Activated CD4-positive, alpha-beta memory T cell treated with anti-CD3 and anti-CD28 coated beads, Interleukin-2, amount 10 ng/mL, durations not matched to agents 7 days and 5 days (primary cell): ENCODE measurements at places on chromosomes 12 and 14. TPM values are rescaled to one million over a fixed set of nuclear protein-coding genes. Genes with fewer than 3 reads are reported as not detected.

- no peak for DNase-seq
Observed at GRCh38 chr12:94717656-94718055, 67.3 kb upstream of the TMCC3 start.

DNA sequence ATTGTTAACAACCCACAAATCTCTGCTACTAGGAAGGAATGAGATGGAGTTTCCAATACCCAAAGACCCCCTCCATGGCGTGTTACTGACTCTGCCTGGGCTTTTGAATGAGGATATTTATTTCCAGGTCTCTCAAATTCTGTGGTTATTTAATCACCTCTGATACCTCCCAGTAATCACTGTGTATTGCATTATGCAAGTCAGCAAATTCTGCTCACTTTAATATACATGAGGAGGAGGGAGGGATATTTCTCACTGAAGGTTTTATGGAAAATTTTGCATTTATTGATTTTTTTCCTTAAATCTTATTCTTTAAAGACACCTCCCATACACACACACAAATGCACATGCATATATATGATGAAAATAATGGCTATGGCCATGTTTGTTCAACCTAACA, 962.9 kb downstream of the VRK1 start:
- DNase-seq = no peak

DNA sequence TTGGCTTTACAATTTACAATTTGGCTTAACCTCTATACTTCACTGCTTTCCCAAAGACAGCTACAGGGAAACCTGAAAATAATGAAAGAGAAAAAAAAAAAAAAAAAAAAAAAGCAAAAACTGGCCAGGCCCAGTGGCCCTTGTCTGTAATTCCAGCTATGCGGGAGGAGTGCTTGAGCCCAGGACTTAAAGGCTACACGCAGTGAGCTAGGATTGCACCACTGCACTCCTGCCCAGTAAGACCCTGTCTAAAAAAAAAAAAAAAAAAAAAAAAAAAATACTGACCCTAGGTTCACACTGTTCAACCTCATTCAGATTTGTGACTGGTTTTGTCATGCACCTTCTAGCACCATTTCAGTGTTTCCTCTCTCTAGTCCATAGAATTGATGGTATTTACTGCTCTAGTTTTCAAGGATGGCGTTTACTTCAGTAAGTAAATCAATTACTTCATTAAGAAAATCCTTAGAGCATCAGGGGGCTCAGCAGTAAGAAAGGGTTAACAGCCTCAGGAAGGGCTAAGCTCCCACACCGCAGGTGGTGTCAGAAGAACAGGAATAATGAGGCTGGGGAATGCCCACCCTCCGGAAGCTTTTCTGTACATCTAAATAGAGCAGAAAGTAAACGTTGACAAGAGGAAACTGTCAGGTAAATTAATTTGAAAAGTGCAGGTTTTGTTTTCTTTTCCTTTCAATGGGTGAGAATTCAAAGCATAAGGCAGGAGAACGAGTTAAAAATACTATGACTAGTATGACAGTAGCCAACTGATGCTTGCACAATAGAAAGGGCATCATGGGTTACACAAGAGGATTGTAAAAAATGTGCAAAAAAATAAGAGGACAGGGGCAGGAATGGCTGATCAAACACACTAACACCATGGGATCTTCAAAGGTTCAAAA, 115.0 kb upstream of the MDM1 start:
- DNase-seq = no peak

Gene DNAH10
- 0.13 TPM for total RNA-seq

GRCh38 chr14:56107615-56108014, 10.6 kb upstream of the PELI2 start:
- no peak for DNase-seq

Gene RARG
- total RNA-seq = 46.1 TPM

Gene PPP1R1A
- total RNA-seq = not detected

- DNase-seq = no peak
Observed at GRCh38 chr12:1776170-1776921, 44.0 kb upstream of the LRTM2 start.

DNA sequence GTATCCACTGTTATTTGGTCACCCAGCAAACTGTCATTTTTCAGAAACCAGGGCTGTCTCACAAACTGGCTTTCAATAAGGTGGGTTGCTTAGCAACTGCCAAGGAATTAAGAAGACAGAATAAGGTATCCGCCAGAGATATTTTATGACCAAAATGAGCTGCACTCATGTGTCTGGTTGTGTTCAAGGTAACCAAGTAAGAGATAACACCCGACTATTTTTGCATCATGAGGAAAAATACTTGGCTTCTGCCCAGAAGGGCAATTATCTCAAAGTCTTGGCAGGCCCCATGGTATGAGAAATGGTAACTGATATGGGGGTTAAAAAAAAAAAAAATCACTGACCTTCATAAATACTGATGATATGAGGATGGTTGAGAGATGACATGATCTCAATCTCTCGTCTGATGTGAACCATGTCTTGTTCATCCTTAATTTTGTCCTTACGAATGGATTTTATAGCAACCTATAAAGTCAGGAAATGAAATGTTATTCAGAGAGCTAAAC, 32.6 kb downstream of the NUAK1 start:
- no peak for DNase-seq

- DNase-seq = no peak
Observed at GRCh38 chr12:70876952-70877351, 43.6 kb downstream of the PTPRR start.

Gene RNF34
- 88.2 TPM for total RNA-seq

- peak; percentile 75 for DNase-seq
Observed at GRCh38 chr14:89276424-89276975, 140.5 kb downstream of the FOXN3 start.

- no peak for DNase-seq
Observed at GRCh38 chr12:59823567-59823966, 227.7 kb downstream of the SLC16A7 start.

DNA sequence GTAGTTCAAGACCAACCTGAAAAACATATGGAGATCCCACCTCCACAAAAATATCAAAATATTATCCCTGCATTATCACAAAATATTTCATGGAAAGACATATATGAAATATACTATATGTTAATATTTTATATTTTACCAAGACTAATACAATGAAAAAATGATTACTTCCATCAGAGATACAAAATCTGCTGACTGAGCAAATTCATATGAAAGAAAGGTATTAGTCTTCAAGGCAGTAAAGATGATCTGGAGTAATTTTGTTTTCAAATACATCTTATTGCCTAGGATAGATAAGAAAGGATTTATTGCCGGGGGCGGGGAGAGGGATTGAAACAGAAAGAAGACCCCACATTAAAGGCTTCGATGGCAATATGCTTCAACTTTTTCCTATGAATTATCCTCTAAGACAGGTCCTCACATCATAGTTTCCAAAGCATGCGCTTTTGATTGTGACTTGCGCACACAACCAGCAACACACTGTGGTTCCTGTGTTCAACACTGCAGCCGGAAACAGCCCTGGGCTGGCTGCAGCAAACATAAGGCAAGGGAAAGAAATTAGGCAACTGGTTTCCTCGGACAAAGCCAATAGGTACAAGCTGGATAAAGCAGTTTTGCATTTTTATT, 83.2 kb downstream of the SPPL3 start:
- DNase-seq = peak; percentile 37

- DNase-seq = no peak
Observed at GRCh38 chr12:58897969-58898368, 22.3 kb downstream of the LRIG3 start.

- DNase-seq = no peak
Observed at GRCh38 chr12:32145096-32145495, 38.4 kb downstream of the BICD1 start.

Gene SAMD15
- total RNA-seq = 0.25 TPM

Gene KRT71
- not detected for total RNA-seq

DNA sequence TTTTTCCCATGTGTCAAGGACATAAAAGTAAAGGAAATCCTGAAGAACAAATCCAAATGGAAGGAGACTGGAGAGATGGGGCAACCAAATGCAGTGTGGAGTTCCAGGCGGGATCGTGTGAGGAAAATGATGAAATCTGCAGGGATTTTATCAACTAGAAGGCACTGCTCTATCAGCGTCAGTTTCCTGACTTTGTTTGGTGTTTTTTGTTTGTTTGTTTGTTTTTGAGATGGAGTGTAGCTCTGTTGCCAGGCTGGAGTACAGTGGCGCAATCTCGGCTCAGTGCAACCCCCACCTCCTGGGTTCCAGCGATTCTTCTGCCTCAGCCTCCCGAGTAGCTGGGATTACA, 43.3 kb upstream of the GPR132 start:
- no peak for DNase-seq

- DNase-seq = no peak
Observed at GRCh38 chr14:71891185-71891584, 41.0 kb upstream of the RGS6 start.

Gene NCKAP5L
- total RNA-seq = 1.2 TPM

DNA sequence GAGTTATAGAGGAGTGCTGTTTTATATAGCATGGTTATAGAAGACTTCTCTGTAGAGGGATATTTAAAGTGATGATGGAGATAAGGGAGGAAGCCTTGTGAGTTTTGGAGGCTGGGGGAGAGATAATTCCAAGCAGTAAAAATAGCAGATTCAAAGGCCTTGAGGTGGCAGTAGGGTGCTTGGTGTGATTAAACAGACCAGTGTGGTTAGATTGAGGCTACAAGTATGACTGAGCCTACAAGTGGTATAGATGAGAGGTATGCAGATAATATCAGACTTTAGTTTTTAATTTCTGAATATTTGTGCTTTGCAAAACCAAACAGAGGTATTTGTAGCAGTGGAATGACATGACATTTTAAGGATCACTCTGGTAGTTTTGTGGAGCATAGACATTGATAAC, 20.3 kb downstream of the FANCM start:
- no peak for DNase-seq

- DNase-seq = no peak
Observed at GRCh38 chr12:32964981-32965585, 68.5 kb upstream of the PKP2 start.

Gene CCDC38
- total RNA-seq = not detected

Gene CPM
- total RNA-seq = 1.1 TPM

Gene ZDHHC17
- total RNA-seq = 25.5 TPM

Gene ACOT6
- not detected for total RNA-seq

DNA sequence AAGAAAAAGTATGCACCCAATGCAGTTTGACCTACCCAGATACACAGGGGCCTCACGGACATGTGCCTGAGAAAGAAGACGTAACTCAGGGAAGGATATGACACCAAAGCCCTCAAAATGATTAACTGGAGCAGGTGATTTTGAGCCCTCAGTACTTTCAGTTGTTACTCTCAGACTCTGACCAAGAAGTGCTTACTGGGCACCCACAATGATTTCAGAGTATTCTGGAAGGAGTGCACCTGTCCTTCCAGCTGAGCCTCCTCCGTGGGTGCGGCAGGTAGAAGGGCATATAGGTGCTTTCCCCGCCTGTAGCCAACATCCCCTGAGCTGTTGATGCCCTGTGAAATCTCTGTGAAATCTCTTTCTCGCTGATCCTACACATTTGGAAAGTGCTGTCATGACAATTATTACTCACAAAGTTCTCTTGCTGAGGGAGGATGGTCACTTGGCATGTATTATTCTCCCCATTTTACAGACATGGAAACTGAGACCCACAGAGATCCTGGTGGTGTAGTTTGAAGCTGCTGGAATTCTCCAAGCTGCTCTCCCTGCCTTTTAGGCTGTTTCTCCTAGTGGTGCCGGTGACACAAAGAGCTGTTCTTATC, 154.3 kb upstream of the CCND2 start:
- DNase-seq = peak; percentile 56

- no peak for DNase-seq
Observed at GRCh38 chr12:103128862-103129501, 171.5 kb downstream of the ASCL1 start.

Gene LYZ
- total RNA-seq = 0.48 TPM
